ENCODE measurements at places on chromosomes 6 and 20. TPM values are rescaled to one million over a fixed set of nuclear protein-coding genes. Genes with fewer than 3 reads are reported as not detected.

DNA sequence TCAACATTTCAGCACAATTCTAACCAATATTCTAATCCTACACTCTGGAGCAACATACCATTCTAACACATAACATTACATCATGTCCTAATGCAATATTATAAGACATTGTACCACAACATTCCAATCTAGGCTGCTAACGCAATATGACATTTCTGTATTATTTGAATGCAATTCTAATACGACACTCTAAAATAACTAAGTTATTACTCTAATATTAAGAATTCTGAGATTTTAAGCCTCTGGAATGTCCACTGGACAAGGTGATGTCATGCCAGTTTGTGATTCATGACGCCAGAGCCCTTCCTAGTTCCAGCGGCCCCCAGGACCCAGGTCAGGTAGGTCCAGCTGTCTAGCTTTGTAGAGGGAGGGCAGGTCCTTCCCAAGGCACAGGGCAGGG, 69.7 kb upstream of the SIRPA start:
- no peak for DNase-seq

MAN1A1 gene
- 129 TPM for polyA plus RNA-seq

GRCh38 chr6:99353126-99353525, 3.7 kb upstream of the FAXC start:
- DNase-seq, result no peak

DNA sequence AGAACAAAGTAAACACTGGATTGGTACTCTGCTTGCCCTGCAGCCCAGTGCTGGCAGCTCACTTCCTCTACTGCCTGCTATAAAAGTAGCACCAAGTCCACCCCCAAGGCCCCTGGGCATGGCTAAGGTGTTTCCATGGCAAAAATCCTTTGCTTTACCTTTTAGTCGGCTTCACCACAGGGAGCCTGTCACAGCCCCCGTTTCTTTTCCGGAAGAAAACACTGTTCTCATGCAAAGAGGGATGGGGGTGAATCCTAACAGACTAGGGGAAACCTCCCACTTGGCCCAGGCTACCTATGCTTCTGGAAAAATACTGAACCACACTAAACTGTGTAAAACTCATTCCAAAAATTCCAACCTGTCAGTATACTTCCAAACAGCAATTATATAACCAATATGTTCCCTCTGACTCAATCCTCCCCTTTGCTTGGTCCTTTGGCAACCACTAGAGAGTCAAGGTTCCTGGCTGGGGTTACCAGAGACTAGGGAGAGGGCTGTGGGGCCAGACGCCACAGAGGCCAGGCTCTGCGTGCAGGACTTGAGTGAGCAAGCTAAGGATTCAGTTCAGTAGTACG, 16.1 kb downstream of the PPIL1 start:
- DNase-seq, result no peak

TULP1 gene
- polyA plus RNA-seq, result not detected

GRCh38 chr20:32804817-32805216, 14.9 kb upstream of the MAPRE1 start:
- no peak for DNase-seq

DNA sequence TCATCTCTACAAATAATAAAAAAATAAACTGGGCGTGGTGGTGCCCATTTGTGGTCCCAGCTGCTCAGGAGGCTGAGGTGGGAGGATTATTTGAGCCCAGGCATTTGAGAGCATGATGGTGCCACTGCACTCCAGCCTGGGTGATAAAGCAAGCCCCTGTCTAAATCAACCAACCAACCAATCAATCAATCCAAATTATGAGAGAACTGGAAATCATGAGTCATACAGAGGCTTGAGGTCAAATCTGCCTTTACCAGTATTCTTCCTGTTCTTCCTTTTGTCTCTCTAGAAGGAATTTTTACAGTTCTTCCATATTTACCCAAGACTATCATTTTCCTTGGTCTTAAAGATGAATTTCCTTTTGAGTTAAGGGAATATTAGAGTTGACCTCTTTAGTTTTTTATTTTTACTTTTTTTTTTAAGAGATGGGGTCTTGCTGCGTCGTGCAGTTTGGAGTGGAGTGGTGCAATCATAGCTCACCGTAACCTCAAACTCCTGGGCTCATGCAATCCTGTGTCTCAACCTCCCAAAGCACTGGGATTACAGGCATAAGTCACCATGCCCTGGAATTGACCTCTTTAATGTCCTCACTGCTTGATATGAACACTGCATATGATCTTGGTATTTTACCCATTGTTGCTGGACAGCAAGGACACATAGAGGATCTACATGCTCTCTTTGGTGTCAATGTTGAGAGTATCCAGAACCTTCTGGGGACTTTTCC, 44.1 kb upstream of the TXNDC5 start:
- no peak for DNase-seq

RPS6KA2 gene
- 6.8 TPM for polyA plus RNA-seq

DNA sequence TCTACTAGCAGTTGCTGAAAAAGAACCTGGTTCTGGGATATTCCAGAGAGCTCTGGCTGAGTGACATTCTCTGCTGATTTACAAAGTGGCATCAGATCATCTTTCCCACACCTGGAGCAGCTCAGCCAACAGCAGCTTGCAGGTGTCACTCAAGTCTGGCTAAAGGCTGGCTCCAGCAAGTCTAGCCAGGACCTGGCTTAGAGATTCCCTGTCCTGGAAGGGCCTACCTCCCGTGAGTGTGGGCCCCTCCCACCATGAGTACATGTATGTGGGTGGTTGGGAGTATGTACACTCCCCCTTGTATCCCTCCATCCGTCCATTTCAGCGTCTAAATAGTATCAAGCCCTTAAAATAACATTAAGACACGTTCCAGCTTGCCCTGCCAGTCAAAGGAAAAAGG, 539.3 kb upstream of the ID4 start:
- no peak for DNase-seq

DNA sequence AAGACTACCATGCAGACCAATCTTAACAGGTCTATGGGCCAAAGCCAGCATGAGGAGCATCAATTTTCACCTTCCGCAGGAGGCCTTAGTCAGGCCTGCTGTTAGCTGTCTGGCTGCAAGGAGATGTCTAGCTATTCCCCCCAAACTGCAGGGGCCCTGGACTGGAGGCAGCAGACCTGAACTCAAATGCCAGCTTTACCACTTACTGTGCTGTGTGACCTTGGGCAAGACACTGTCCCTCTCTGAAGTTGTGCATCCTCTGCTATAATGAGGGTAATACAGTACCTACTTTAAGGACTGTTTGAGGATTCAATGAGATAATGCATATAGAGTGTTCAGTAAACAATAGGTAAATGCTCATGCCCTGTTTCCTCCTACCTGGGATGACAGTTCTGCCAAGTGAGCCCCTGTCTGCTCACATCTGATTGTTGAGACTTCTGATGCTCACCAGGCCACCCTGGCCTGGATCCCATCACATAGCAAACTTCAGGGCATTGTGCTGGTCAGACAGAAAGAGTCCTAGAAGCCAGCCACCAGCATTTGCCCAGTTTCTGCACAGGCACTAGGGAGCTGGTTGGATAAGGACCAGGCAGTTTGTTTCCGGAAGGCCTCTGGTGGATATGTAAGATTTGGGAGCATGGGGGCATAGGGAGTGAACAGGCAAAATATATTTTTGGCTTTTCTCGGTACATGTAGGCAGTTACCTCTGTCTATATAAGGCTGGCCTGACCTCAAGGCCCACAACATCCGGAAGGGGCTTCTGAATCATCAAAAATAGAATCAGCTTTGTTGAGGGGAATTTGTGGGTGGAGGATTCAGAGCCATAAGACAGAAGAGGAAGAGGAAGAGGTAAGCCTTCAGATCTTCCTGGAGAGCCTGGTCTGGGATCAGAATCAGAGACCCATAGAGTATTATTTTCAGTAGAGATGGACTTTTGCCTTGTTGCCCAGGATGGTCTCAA, 2.3 kb upstream of the OCSTAMP start:
- no peak for DNase-seq

- no peak for DNase-seq
These were observed 15.5 kb downstream of the MRPS18A start for GRCh38 chr6:43671801-43672690.

DNA sequence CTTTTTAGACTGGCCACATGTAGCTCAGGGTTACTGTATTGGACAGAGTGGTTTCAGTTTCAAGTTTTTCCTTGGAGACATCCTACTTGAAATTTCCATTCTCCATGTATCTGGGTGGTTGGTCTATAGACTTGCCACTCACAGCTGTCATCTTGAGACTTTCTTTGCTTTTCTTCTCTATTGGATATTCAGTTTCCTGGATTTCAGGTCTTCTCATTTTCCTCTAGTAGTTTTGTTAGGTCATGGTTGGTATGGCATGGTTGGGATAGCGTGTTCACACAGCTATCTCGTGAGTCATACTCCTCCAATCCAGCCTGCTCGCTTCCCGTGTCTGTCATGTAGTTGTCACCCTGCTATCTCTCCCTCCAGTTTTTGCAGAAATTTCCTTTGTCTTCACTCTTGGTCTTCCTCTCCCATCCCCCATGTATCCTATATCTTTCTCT, 48.3 kb downstream of the PTPN1 start:
- DNase-seq, result no peak

TMEM170B gene
- polyA plus RNA-seq, result 3.6 TPM

DNA sequence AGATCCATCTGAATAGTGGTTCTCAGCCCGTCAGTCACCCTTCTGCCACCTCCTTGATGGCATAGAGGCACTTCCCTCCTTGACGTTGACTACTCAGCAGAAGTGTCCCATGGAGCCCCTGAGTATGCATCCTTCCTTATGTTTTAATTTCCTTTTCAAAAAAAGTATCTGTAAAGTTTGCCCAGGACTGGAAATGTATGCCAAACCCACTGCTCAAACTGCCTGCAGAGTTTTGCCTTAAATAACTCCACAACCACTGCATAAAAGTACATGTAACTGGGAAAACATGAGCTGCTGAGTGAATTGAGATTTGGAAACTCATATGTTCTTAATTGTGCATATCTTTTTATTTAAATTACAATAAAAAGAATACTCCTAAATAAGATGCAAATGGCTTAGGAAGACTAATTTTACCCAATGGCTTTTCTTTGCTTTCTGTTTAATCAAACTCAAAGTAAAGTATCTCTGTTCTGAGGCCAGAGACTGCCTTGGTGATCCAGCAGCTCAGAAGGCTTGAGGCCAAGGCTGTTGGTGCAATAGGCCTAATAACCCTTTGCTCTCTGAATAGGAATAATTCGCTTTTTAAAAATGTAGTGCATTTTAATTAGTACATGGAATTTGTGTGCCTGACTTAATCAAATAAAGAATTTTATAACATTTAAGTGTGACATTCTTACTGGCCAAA, 90.4 kb downstream of the FNDC1 start:
- no peak for DNase-seq

SLC4A11 gene
- polyA plus RNA-seq, result 0.27 TPM

DNA sequence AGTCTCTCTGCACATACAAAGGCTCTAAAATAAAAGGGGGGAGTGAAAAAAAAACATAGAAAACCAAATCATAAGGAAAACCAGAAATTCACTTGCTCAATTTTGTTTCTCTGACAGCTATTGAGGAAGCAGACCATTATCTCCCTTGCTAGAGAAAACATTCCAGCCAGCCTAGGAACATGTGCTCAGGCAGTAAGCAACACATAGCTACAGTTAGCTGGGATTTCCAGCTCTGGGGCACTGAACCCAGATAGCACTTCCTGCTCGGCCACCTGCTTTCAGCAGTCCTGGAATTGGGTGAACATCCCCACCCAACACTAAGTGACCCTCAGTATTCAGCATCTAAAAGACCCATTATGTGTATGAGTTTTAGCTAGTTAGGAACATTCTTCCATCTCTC, 61.3 kb downstream of the TNFRSF21 start:
- no peak for DNase-seq

- no peak for DNase-seq
These were observed 137.5 kb downstream of the FOXA2 start for GRCh38 chr20:22446613-22447446.

- DNase-seq, result peak; percentile 69
These were observed 46.4 kb upstream of the SPDEF start for GRCh38 chr6:34602318-34603111.

SPTLC3 gene
- 6.0 TPM for polyA plus RNA-seq

- no peak for DNase-seq
These were observed 171.9 kb upstream of the PRND start for GRCh38 chr20:4549711-4550259.

DNA sequence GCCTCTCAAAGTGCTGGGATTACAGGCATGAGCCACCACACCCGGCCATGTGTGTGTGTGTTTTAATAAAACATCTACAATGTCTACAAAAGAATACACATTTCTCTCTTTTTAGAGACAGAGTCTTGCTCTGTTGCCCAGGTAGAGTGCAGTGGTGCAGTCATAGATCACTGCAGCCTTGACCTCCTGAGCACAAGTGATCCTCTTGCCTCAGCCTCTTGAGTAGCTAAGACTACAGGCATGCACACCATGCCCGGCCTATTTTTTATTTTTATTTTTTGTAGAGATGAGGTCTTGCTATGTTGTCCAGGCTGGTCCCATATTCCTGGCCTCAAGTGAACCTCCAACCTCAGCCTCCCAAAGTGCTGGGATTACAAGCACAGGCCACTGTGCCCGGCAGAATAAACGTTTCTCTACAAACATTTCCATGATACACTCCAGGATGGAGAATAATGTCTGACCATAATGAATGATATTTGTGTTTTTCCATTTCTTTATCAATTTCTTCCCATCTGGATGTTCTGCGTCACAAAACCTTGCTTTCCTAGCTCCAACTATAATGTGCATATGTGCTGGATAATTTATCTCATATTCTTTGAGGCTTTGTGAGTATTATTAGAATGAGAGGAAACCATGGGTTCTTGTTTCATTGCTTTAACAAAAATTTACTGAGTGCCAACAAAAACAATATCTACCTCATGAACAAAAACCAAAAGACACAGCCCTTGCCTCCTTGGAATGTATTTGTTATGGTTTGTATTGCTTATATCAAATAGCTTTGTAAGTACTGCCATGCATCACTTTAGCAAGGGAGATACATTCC, 28.6 kb upstream of the CCN2 start:
- DNase-seq, result no peak

DNA sequence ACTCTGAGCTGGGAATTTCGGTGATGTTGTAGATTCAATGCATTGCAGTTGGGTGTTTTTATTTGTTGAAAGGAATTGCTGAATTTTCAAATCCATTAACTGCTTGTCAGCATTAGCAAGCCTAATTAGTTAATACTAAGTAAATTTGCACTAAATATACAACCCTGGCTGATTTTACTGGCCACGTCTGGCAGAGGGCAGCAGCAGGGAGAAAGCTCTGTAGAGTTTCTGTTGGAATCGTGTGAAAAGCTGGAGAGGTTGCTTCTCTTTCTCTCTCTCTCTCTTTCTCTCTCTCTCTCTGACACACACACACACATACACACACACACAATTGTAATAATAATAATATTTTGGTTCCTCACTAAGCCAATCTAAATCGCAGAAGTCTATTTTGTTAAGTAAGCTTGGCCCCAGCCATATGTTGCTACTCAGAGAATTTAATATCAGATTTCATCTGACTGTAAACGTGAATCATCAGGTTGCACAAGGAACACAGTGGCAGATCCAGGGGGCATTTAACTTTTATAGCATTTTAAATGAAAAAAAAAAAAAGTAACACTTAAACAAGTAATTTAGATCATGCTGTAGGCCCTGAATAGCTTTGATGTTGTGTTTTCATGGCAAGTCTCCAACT, 289.5 kb downstream of the ESR1 start:
- DNase-seq, result no peak

TCP11 gene
- not detected for polyA plus RNA-seq

All from small intestine (tissue), 16 donors.